ENCODE measurements at places on chromosomes 16 and 17. TPM values are rescaled to one million over a fixed set of nuclear protein-coding genes. Genes with fewer than 3 reads are reported as not detected.

DNA sequence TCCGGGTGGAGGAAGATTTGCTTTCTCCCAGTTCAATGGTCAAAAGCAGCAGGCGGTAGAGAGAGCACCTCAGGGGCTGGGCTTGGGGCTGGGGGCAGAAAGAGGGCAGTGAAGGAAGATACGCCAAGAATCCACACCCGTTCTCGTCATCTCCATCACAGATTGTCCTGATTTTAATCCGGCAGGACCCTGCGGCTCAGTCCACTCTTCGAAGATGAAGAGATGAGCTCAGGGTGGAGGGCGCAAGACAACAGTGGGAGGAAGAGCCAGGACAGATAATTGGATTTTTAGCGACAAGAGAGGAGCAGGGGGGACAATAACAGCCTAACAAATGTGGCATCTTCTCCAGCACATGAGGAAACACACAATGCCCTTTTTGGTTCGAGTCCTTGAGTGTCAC lies 165.9 kb downstream of the SDK2 start:
- peaks cover 11% of the 10 kb centered on the region for H3K4me1 ChIP-seq
- no peaks in the 10 kb centered on the region for H3K27me3 ChIP-seq
- H3K4me3 ChIP-seq, result no peak overlapping the region
- DNase-seq, result no peak
- H3K36me3 ChIP-seq, result no peaks in the 10 kb centered on the region
- H3K27ac ChIP-seq, result no peak overlapping the region

GUCY2D gene
- not detected for total RNA-seq

IGF2BP1 gene
- not detected for total RNA-seq

MT3 gene
- not detected for total RNA-seq

- peaks cover 64% of the 10 kb centered on the region for H3K36me3 ChIP-seq
- H3K4me1 ChIP-seq, result no peaks in the 10 kb centered on the region
- no peaks in the 10 kb centered on the region for H3K27me3 ChIP-seq
- no peak for DNase-seq
Observed at GRCh38 chr17:75059369-75060345, 12.6 kb downstream of the KCTD2 start.

- no peaks in the 10 kb centered on the region for H3K27me3 ChIP-seq
- DNase-seq, result no peak
- no peaks in the 10 kb centered on the region for H3K36me3 ChIP-seq
- no peak overlapping the region for H3K27ac ChIP-seq
Observed at GRCh38 chr17:36721560-36722120, 120.3 kb downstream of the MRM1 start.

DNA sequence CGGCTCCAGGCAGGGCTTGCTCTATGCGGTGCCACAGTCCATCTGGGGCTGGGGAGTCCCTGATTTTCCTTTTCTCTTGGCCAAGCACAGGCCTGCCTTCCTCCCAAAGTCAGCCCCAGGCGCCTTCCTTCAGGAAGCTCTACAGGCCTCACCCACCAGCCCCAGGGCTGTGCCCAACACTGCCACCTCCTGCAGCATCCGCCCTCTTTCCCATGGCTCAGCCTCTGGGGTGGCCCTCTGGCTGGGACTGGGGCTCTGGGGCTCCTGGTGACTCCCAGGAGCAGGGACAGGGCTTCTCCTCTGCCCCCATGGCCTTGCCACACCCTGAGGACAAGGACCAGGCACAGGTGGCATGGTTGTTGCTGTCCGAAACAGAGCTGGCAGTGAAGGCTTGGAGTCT lies 817 bp downstream of the ITGB4 start:
- no peaks in the 10 kb centered on the region for H3K36me3 ChIP-seq
- no peak for DNase-seq
- H3K27ac ChIP-seq, result no peak overlapping the region
- H3K27me3 ChIP-seq, result peaks cover 17% of the 10 kb centered on the region

SULT1A2 gene
- 4.3 TPM for total RNA-seq

- H3K4me3 ChIP-seq, result no peak overlapping the region
- no peaks in the 10 kb centered on the region for H3K27me3 ChIP-seq
- H3K4me1 ChIP-seq, result peaks cover 9% of the 10 kb centered on the region
- H3K27ac ChIP-seq, result no peak overlapping the region
- DNase-seq, result no peak
Observed at GRCh38 chr16:30980959-30981358, 4.0 kb upstream of the HSD3B7 start.

- no peaks in the 10 kb centered on the region for H3K27me3 ChIP-seq
- H3K4me1 ChIP-seq, result no peaks in the 10 kb centered on the region
- no peak overlapping the region for H3K27ac ChIP-seq
- H3K36me3 ChIP-seq, result peaks cover 44% of the 10 kb centered on the region
Observed at GRCh38 chr16:57993438-57993837, 7.0 kb downstream of the ZNF319 start.

DNA sequence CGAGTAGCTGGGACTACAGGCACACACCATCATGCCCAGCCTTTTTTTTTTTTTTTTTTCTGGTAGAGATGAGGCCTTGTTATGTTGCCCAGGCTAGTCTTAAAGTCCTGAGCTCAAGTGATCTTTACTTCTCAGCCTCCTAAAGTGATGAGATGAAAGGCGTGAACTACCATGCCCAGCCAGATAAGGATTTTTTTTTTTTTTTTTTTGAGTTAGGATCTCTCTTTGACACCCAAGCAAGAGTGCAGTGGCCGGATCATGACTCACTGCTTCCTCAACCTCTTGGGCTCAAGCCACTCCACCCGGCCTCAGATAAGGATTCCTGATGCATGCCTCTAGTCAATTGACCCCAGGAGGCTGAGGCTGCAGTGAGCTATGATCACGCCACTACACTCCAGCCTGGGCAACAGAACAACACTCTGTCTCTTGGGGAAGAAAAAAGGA lies 11.2 kb upstream of the PLEKHG4 start:
- DNase-seq, result peak; percentile 84
- H3K36me3 ChIP-seq, result no peaks in the 10 kb centered on the region
- H3K4me1 ChIP-seq, result no peaks in the 10 kb centered on the region
- H3K27me3 ChIP-seq, result no peaks in the 10 kb centered on the region

DNA sequence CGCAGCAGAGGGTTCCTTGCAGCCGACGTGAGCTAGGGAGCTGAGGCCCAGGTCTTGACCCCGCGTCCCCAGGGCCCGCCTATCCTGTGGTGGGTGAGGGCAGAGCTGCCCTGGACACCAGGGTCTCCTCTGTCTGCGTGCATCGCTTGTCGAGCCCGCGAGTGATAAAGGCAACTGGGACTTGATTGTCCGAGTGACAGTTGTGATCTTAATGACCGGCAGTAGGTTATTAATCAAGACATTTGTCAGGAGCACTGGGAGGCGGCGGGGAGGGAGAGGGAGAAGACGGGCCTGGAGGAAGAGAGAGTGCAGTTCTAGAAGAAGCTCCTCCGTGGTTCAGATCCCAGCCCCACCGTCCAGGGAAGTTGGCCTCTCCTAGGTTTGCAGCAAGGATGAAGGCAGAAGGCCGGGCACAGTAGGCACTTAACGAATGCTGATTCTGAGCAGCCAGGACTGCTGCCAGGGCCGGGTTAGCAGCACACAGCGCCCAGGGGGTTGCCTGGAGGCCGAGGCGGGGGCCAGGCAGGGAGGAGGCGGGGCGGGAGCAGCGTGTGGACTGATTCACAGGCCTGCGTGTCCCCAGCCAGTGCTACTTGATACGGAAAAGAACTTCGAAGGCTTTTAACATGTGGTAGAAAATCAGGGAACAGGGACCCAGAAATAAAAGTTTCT lies 11.3 kb upstream of the GSE1 start:
- no peak for DNase-seq
- H3K27me3 ChIP-seq, result no peaks in the 10 kb centered on the region
- H3K36me3 ChIP-seq, result no peaks in the 10 kb centered on the region
- H3K4me1 ChIP-seq, result peaks cover 14% of the 10 kb centered on the region
- no peak overlapping the region for H3K27ac ChIP-seq

PPP1R27 gene
- not detected for total RNA-seq

- H3K27me3 ChIP-seq, result no peaks in the 10 kb centered on the region
- H3K4me3 ChIP-seq, result no peak overlapping the region
- H3K27ac ChIP-seq, result no peak overlapping the region
- no peaks in the 10 kb centered on the region for H3K36me3 ChIP-seq
- H3K4me1 ChIP-seq, result no peaks in the 10 kb centered on the region
Observed at GRCh38 chr16:86072328-86073102, 173.6 kb downstream of the IRF8 start.

DNA sequence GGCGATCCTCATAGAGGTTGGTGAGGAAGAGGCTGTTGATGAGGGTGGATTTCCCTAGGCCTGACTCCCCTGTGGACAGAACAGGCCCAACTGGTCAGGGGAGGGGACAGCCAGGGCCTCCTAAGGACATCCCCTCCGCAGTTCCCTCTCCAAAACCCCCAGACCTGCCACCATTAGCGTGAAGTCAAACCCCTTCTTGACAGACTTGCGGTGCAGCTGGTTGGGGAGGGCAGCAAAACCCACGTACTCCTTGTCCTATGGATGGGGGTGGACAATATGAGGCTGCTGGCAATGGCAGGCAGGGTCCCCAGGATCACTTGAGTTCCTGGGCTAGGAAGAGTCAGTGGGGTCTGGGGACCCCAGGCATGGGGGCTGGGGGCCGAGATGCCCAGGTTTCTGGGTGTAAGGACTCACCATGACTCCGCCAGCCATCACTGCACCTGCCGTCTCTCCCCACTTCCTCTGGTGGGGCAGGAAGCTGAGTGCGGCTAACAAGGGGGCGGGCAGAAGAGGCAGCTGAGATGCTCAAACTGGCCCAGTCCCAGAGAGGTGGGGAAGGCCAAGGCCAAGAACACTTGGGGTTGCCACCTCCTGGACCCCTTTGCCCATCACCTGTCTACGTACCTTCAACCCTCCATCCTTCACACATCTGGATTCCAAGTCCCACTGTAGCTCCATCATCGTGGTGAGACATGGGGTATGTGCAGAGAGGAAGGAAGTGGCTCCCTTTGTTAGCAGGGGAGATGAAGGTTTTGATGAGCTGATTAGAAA lies at the start of gene SEPTIN1:
TSS of gene SEPTIN1 (minus strand) at position 451 of the 771 bp plus-strand sequence. CDS start at position 432, 19 bp downstream.
- H3K4me1 ChIP-seq, result peaks cover 6% of the 10 kb centered on the region
- H3K4me3 ChIP-seq, result no peak within 1 kb of the TSS
- H3K27me3 ChIP-seq, result no peaks in the 10 kb centered on the region
- no peak within 1 kb of the TSS for H3K27ac ChIP-seq
- H3K36me3 ChIP-seq, result no peaks in the 10 kb centered on the region
- no peak for DNase-seq

TSR3 gene
- 143 TPM for total RNA-seq

- no peak for DNase-seq
- no peaks in the 10 kb centered on the region for H3K36me3 ChIP-seq
- no peaks in the 10 kb centered on the region for H3K27me3 ChIP-seq
- H3K4me1 ChIP-seq, result peaks cover 20% of the 10 kb centered on the region
- no peak overlapping the region for H3K27ac ChIP-seq
- H3K4me3 ChIP-seq, result no peak overlapping the region
Observed at GRCh38 chr16:75502916-75503605, 7.8 kb upstream of the CHST6 start.

DNA sequence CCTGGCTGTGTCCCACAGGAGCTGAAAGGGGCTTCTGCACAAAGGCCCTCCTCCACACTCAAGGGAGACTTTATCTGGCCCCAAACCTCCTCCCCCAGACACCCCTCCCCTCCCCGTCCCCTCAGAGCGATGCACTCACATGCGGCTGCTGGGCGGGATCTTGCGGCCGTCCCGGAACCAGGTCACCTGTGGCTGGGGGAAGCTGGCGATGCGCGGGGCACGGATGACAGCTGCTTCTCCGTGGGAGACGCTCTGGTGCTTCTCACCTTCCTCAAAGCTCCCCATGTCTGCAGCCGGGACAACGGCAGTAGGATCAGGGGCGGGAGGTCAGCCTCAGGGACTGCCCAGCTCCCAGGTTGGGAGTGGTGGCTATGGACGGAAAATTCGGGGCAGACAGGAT lies 144.0 kb upstream of the CDC42EP4 start:
- H3K36me3 ChIP-seq, result no peaks in the 10 kb centered on the region
- H3K27ac ChIP-seq, result no peak overlapping the region
- H3K4me1 ChIP-seq, result peaks cover 6% of the 10 kb centered on the region

KRTAP9-2 gene
- total RNA-seq, result not detected

KRT39 gene
- not detected for total RNA-seq

TM4SF5 gene
- total RNA-seq, result not detected

- H3K36me3 ChIP-seq, result peaks cover 14% of the 10 kb centered on the region
- peaks cover 15% of the 10 kb centered on the region for H3K4me1 ChIP-seq
- H3K4me3 ChIP-seq, result no peak overlapping the region
- peak overlapping the region; percentile 71 for H3K27ac ChIP-seq
- no peaks in the 10 kb centered on the region for H3K27me3 ChIP-seq
- DNase-seq, result no peak
Observed at GRCh38 chr16:57529391-57530103, 6.8 kb downstream of the CCDC102A start.

GRCh38 chr17:50354776-50355175 lies 8.8 kb downstream of the XYLT2 start:
- no peak overlapping the region for H3K4me3 ChIP-seq
- no peaks in the 10 kb centered on the region for H3K4me1 ChIP-seq
- H3K36me3 ChIP-seq, result peaks cover 48% of the 10 kb centered on the region
- no peaks in the 10 kb centered on the region for H3K27me3 ChIP-seq
- DNase-seq, result no peak

Data from ascending aorta (tissue), 2 donors.